ENCODE measurements at places on chromosomes 11 and 22. TPM values are rescaled to one million over a fixed set of nuclear protein-coding genes. Genes with fewer than 3 reads are reported as not detected.

DNA sequence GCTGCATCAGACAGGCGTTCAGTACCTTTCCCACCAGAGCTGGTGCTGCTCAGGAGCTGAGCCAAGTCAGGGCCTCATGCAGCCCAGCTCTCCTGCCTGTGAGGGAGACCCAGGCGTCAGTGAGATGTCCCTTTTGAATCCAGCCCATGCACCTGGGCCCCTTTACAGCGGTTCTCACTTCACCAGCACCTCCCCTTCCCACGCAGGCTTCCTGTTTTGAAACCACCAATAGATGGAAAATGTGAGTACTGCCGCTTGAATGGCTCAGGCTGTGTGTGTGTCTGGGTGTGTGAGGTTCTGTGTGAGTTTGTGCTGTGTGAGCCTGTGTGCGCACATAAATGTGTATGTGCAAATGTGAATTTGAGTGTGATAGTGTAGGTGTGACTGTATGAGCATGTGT lies 88.4 kb downstream of the UBASH3B start:
- no peak for DNase-seq

DNA sequence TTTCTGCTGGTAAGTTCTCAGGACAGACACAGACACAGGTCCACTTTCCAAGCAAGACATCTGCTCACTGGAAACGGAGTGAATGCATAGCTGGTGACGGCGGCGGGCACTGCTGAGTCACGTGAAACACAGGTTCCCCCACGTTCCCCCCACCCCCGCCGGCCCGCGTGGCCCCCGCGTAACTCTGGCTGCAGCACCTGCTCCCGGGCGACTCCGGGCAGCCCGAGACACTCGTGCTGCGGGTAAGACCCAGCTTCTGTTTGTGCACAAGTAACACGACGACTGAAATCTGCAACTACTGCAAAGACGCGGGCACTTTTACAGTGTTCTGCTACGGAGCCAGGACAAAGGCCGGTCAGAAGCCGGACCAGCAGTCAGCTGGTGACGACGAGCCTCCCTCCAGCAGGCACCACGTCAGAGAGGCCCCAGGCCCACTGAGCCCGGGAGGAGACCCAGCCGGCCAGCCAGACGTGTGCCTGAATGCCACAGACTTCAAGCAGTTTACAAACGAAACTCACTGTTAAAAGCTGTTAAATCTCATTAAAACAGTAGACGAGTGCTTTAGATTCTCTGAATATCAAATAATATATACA lies 12.9 kb upstream of the ARFGAP3 start:
- DNase-seq = no peak

DNA sequence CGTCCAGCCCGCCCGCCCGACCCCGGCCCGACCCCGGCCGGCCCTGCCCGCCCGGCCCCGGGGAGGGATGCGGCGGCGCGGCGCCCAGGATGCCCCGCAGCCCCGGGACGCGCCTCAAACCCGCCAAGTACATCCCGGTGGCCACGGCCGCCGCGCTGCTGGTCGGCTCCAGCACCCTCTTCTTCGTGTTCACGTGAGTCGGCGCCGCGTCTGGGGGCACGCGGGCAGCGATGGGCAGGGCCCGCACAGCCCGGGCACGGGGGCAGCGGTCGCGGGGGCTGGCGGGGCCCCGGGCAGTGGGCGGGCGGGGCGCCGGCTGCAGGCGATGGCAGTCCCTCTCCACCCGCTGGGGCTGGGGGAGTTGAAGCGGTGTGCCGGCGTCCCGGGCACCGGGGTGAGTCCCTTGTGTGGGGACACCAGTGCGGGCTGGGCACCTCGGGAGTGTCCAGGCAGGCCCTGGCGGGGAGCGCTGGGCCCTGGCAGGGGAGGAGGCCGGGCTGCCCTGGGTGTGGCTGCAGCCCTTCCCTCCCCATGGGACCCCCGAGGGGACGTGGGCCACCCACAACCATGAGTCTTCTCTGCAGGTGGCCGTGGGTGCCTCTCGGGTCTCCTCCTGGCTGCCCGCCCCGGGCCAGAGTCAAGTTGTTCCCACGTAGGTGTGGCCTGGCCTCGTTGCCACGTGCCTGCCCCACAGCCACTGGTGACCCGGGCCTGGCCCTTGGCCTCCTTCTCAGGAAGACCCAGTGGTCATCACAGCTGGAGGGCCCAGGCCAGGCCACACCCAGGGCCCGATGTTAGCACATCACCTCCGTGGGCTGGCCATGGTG lies 468 bp downstream of the ZDHHC8 start:
- DNase-seq = no peak

- no peak for DNase-seq
These were observed 1255.9 kb downstream of the TBC1D22A start for GRCh38 chr22:48018346-48018745.

DNA sequence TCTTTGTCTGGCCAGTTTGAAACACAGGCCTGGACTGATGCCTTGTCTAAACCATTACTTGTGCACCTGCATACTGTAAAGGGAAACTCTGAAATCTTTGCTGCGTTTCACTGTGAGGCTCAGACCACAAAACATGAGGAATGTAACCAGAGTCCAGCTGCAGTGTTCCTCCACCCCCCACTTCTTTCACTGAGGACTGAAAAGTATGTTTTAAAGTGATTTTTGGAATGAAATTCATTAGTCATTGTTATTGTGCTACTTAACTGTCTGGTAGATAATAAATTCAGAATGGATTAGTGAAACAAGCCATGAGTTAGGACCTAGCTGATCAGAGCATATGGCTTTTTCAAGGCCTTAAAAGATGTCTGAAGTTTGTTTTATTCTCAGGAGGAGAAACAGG lies 181.2 kb downstream of the WNT11 start:
- DNase-seq = no peak

DNA sequence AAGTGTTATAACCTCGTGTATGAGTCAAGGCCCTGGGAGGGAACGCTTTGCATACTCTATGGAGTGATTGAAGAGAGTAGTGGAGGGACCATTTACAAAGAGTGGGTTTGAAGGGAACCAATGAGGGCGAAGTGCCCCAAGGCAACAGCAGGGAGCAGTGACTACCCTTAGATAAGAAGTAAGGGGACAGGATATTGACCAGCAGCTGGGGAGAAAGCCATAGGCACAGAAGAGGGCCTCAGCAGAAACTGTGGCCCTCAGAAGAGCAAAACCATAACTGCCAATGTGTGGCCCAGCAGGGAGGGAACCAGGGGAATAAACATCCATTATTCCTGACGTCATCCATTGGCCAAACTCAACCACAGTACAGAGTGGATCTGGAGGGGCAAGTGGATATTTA lies 24.7 kb downstream of the PARVA start:
- no peak for DNase-seq

- DNase-seq = no peak
These were observed 9.0 kb downstream of the ZC3H7B start for GRCh38 chr22:41310336-41310735.

NTM gene
- total RNA-seq = 0.56 TPM

SYCE3 gene
- not detected for total RNA-seq

IL17RA gene
- total RNA-seq = 25.8 TPM

All from omental fat pad (tissue), 4 donors.